Activated CD4-positive, alpha-beta T cell treated with anti-CD3 and anti-CD28 coated beads for 24 hours (primary cell): ENCODE measurements at places on chromosomes 2 and 18.

DNA sequence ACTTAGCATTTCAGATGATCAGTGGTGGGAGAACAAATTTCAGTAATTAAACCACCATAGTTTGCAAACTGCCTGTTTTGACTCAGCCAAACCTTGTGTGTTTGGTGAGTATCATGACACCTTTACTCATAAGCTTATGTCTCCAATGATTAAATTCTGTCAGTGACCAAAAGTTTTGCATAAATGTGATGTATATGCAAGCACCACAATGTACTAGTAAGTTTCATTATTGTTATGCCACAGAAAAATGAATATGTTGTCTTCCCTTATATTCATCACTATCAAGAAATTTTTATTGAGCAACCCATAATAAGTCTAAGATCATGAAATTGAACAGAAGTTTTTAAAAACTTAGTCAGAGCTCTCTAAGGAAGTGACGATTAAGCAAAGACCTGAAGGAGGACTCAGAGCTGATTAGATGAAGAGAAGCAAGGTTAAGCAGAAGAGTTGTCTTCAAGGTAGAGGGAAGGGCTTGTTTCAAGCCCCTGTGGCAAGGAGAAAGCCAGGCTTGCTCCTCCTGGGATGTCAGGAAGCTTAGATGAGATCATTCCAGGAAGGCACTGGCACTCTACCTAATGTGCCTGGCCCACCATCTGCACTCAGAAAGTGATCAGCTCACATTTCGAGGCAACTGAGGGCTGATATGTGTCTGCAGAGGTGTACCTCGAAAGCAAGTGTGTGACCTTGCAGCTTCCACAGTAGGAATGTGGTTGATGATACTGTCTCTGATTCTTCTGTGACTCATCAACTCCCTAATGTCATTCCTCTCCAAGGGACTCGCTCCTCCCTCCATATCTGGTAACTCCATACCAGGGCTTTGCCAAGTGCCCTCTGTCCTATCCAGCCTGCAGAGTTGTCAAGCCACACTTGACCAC, 54.7 kb downstream of the KCTD18 start:
- no peak for DNase-seq

DNA sequence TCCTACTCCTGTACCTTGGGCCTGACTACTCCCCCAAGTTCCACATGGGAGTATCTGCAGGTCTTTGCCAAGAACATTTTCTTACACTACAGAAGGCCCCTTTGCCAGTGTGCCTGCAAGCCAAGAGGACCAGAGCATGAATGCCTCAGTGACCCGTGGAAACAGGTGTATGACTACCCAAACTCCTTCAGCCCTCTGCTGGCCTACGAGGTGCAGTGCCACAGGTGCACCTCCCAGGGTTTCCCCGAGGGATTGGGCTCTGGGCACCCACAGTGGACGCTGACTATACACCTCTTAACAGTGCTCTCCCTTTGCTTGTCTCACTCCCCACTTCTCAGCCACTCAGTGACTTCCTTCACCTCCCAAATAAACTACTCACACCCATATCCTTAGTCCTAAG, 91.4 kb downstream of the COL6A3 start:
- DNase-seq: no peak

DNA sequence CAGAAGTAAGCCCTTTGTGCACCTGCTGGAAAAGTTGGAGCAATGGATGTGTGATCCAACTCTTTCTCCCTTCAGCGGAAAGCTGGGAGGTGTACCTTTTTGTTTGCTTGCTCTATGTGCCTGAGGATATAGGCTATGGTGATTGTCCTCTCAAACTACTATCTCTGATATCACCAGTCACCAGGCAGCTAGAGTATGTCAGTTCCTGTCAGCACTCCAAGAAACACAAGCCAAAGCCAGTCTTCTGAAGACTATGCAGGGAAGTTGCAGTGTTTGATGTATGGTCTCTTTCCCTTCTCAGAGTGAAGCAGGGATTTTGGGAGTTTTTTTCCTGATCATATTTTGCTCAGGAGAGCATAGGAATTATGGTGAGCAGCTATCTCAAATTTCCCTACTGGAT, 146.4 kb downstream of the PTH2R start:
- DNase-seq: no peak

GRCh38 chr2:16870491-16871076, 204.9 kb upstream of the CYRIA start:
- no peak for DNase-seq

- no peak for DNase-seq
Measured at GRCh38 chr2:231222318-231223000, 24.0 kb downstream of the ARMC9 start.

DNA sequence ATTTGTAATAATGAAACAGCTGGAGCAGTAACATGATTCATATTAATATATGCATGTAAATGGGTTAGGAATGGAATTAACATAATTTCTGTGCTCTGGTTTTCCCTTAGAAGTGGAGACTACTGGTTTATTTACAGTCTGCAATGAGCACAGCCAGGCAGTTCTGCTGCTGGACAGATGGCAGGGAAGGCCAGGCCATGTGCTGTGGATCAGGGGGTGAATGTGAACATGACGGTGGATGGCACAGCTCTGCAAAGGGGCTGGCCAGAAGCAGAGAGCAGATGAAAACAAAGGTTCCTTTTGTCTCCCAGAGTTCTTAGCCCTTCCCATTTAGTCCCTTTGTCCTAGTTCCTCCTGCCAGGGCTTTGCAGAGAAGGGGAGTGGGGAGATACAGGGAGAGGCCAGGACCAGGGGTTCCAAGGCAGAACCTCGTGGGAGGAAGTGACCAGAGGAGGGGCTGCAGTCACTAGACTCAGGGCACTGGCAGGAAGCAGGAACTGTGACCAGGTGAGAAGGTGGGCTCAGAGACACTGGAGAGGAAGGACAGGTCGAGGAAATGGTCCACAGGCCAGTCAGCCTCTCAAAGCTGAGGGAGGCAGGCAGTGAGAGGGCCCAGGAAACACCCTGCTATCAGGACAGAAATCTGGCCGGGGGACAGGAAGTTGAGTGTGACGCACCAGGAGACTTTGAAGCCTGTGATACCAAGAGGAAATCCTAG, 112.9 kb upstream of the ATP8B1 start:
- DNase-seq: no peak

DNA sequence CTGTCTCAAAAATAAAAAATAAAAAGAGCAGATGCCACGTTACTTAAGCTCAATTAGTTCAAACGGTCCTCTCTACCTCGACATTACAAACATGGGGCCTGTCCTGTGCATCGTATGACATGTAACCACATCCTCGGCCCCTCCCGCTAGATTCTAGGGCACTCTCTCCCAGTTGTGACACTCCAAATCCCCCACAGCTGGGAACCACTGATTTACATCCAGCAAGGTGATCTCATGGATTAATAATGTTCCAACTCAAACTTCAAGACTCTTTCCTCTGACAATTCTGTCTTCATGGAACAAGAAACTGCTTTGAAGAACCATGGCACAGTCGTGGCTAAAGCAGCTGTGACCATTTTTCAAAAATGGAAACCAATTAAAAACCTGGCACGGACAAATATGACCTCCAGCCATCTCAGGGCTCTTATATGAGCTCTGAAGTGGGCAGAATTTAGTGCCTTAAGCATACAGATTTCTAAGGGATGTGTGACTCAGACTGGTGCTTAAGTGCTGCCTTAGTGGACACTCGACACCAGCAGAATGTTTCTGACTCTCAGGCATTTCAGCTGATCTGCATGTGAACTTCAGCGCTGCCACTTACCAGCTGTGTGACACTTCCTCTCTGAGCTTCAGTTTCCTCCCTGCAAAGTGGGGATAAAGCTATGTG, 31.7 kb upstream of the ASAP2 start:
- DNase-seq: no peak

GRCh38 chr2:114962532-114962931, 520.1 kb downstream of the DPP10 start:
- no peak for DNase-seq

DNA sequence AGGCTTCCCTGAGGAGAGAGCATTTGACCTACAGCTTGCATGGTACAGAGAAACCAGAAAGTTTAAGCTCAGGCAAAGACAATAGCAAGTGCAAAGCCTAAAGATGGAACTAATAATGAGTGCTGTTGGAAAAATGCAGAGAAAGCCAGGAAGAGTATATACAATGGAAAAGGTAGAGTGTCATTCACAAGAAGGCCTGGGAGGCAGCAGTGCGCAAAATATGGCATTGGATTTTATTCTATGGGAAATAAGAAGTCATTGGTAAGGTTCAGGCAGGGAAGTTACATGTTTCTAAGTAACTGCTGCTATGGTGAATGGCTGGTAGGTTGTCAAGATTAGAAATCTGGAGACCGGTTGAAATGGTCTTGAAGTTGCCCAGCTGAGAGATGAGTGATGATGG, 2167.3 kb upstream of the CELF4 start:
- no peak for DNase-seq

GRCh38 chr2:127589841-127590240, 54.4 kb downstream of the MYO7B start:
- no peak for DNase-seq
